ENCODE measurements at places on chromosomes 5 and 9.

- DNase-seq, result no peak
These were observed 41.1 kb downstream of the NDUFS4 start for GRCh38 chr5:53601570-53601969.

DNA sequence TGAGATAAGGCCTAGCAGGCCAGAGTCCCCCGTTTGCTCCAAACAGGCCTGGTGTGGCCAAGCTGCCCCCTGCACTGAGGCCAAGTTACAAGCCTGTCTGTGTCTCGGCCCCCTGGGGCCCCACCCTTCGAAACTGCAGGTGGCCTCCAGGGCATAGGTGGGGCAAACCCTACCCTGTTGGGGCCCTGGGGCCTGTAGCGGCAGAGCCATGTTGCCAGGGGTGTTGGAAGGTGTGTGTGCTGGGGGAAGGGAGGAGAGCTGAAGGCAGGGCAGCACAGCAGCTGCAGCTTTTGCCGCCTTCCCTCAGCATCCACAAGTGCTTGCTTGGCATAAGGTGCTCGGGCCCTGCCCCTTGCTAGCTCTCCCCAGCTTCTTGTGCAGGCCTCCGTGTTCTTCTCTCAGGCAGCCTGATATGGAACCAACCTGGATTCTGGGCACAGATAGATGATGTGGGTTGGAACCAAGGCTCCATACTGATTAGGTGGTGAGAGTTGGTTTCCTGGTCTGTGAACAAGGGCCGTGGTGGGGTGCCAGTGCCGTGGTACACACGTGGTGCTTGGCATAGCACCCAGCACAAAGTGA lies 12.7 kb downstream of the IRF1 start:
- no peak for DNase-seq

- DNase-seq, result no peak
These were observed 12.3 kb upstream of the KCNIP1 start for GRCh38 chr5:170491479-170491878.

GRCh38 chr9:69658987-69659675 lies 13.0 kb downstream of the APBA1 start:
- DNase-seq, result no peak

GRCh38 chr5:179235416-179236400 lies 109.6 kb downstream of the ADAMTS2 start:
- DNase-seq, result no peak
